ENCODE measurements at places on chromosomes 1 and 21.

DNA sequence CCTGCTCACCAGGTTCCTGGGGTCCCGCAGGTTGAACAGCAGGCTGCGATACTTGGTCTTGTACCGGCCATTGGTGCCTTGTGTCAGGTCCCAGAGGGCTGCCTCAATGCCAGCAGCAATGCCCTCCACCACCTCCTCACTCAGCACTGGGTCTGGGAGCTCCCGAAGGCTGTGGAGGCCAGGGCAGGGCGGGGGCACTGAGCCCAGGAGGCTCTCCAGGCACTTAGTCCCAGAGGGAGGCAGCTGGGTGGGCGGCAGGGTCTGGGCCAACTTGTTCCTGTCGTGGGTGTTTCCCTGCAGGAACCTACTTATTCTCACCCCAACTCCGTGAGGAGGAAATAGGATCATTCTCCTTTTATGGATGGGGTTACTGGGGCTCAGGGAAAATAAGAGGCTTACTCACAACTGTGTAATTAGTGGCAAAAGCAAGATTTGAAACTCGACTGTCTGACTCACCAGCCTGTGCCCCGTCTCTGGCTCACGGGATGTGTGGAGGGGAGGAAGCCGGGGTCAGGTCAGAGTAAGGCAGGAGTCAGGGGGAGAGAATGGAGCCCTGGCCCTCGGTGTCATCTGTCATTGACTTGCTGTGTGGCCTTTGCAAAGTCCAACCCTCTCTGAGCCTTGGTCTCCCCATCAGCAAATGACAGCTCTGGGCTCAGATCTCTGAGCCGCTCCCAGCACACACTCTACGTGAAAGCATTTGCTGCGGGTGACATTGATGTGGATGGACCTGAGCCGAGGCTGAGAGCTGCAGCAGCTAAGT lies 17.2 kb downstream of the SPOCD1 start:
- DNase-seq, result peak; percentile 68

GRCh38 chr1:81802707-81803430 lies 2.1 kb downstream of the ADGRL2 start:
- no peak for DNase-seq

GRCh38 chr1:234771642-234772344 lies 161.8 kb upstream of the IRF2BP2 start:
- peak; percentile 47 for DNase-seq

DNA sequence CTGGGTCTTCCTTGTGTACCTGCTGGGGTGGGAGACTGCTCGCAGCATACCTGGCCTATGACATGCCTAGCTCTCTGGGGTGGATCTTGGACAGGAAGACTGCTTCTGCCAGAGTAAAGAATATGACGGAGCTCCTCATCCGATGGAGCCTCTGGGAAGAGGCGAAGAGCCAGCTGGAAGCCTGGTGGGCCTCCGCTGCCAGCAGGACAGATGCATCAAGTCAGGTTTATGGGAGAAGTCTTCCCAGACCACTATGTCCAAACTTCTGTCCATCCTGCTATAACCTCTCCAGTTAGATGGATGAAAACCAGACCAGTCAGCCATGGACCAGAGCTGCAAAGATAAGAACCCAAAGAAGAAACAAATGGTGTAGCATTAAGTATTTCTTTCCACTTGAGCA lies 27.7 kb upstream of the NGF start:
- no peak for DNase-seq

- DNase-seq, result no peak
Observed at GRCh38 chr21:38259665-38260064, 2.9 kb downstream of the KCNJ15 start.

DNA sequence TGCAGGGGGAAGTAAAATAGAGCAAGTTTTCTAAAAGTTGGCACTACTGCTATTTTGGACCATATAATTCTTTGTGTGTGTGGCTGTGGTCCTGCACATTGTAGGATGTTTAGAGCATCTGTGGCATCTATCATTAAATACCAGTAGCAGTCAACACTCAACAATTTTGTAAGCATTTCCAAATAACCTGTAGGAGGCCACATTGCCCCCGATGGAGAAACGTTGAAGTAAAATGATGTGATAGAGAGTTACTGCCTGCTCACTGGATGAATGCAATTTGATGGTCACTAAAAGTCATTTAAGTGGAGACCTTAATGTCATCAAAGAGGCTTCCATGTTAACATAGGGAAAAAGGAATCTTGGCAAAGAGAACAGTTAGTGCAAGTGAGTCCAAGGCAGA lies 560.8 kb downstream of the NEGR1 start:
- no peak for DNase-seq

DNA sequence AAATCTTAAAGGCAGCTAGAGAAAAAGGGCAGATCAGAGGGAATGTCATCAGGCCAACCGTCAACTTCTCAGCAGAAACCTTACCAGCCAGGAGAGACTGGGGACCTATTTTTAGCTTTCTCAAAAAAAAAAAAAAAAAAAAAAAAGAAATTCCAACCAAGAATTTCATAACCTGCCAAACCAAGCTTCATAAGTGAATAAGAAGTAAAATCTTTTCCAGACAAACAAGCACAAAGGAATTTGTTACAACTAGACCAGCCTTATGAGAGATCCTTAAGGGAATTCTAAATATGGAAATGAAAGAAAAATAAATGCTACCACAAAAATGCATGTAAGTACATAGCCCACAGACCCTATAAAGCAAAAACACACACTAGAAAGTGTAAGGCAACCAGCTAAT lies 267.7 kb downstream of the AKT3 start:
- DNase-seq, result no peak

DNA sequence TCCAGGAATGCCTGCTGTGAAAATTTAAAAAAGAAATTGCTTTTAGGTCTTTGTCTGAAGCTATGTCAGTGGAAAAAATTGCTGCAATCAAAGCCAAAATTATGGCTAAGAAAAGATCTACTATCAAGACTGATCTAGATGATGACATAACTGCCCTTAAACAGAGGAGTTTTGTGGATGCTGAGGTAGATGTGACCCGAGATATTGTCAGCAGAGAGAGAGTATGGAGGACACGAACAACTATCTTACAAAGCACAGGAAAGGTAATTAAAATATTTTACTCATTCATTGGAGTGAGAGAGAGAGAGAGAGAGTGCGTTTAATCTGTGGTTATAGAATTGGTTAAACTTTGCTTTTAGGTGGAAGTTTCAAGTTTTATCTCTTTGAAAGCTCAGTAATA lies 20.0 kb downstream of the CDC73 start:
- no peak for DNase-seq

DNA sequence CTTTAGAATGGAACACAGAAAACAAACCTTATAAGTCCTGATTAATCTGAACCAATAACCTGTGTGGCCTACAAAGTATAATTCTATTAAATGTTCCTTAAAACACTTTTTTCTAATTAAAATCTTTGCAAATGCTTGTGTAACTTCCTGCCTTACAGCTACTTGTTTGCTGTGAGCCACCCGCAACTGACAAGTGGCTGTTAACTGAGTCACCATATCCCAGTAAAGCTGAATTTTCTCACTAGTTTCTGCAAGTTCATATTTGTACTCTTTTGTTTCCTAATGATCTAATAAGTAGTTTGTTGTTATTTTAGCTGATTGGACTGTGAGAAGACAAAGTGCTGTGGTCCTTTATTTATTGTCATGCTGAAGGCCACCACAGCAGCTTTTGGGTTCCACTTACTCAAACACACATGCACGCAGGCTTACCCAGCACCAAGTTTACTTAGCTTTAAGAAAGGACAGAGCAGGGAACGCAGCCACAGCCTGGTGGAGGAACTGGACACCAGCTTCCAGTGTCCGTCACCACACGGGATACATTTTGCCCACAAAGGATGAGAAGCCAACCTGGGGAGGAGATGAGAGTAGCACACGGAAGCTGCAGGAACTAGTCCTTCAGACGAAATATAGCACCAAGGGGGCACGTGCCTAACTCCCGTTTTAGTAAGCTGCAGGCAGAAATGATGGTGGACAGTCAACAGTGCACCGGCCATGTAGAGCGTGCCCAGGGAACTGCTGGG lies 47.8 kb downstream of the LCA5L start:
- DNase-seq, result no peak
